Endothelial cell of umbilical vein (primary cell): ENCODE measurements at places on chromosomes 6 and 20. TPM values are rescaled to one million over a fixed set of nuclear protein-coding genes. Genes with fewer than 3 reads are reported as not detected.

The LY6G6F gene
- not detected in 2 replicates for polyA plus RNA-seq

The FKBP1C gene
- polyA plus RNA-seq, result 1.7 and 2.0 TPM in 2 replicates

The CRYBG1 gene
- polyA plus RNA-seq, result 3.1 and 4.1 TPM in 2 replicates

The FAM184A gene
- 0.04 and 0.16 TPM in 2 replicates for polyA plus RNA-seq

The LAMA2 gene
- 0.24 and 0.51 TPM in 2 replicates for polyA plus RNA-seq

The RRAGD gene
- 0.07 and 0.08 TPM in 2 replicates for polyA plus RNA-seq

The LGSN gene
- polyA plus RNA-seq, result not detected in 2 replicates
